ENCODE measurements at places on chromosomes 16 and 17.

DNA sequence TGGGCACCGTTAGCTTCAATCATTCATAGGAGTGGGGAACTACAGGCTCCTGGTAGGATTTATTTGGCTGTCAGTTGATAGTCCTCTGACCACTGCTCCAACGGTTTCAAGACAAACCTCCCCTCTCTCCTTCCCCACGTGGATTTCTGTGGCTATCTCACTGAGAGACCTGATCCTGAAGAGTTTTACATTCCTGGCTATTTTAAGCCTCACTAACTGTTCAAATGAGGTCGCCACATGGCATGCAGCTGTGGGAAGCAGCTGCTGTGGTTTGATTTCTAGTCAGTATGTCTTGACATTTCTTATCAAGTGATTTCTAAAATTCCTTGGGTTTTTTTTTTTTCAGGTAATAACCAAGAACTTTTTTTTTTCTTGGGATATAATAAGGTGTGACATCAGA is 38.3 kb downstream of the CDK5R1 start:
- no peak for DNase-seq

DNA sequence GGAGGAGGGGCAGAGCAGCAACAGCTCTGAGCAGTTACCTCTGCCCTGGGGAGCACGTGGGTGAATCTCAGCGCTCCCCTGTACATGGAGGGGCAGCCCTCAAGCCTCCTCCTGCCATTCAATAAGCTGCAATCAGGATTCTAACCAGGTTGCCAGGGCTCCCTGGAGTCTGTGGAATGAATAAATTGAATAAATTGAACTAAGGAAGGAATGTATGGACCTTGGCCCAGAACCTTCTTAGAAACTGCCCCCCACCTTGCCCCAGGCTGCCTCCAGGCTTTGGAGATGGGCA is 1.6 kb upstream of the CDH16 start:
- no peak for DNase-seq

- no peak for DNase-seq
Measured at GRCh38 chr16:47592232-47592631, 131.1 kb downstream of the PHKB start.

DNA sequence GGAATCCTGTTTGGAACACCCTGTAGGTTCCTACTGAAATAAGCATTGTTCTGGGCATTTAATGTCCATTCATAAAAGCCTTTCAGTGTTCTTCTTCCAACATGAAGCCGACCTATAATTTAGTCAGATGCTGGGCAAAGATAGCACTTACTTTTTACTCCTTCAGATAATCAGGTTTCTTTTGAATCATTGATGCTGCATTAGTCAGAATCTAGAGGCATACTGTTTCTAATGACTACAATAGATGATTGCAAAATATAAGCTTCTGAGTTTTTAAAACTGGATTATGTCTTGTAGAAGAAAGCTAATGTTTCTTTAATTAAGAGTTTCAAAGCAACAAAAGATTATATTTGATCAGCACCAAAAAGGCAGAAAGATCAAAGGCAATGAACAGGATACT is 16.0 kb downstream of the MMD start:
- no peak for DNase-seq

DNA sequence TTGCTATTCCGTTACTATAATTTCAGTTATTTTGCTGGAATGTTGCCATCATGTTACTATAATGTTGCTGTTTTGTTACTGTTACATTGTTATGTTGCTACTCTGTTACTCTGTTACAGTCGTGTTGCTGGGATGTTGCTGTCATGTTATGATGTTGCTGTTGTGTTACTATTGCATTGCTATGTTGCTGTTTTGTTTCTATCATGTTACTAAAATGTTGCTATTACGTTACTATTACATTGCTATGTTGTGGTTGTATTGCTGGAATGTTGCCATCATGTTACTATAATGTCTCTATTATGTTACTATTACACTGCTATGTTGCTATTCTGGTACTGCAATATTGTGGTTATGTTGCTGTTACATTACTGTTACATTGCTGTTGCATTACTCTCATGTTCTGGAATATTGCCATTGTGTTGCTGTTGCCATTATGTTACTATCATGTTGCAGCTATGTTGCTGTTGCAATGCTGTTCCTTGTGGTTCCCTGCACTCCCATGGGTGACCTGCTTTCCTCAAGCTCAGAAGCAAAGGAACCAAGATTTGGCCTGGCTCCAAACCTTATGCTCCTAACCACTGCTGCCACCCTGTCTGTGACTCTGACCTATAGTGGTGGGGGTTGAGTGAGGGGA is 64.4 kb downstream of the ABCC6 start:
- no peak for DNase-seq

DNA sequence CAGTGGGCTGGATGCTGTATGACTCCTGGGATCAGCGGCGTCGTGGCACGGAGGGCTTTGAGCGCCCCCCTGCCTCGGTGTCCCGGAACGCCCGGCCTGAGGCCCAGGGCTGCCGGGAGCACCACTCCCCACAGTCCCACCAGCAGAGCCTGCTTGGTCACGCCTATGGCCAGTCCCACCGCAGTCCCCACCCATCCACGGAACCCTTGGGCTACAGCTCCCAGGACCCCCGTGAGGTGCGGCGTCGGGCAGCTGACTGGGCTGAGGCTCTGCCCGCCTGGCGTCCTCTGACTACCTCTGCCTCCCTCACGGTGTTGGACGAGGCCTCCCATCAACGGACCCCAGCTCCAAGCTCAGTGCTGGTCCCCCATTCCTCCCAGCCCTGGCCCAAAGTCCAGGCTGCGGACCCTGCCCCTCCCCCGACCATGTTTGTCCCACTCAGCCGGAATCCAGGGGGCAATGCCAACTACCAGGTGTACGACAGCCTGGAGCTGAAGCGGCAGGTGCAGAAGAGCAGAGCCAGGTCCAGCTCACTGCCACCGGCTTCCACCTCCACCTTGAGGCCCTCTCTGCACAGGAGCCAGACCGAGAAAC is 1.6 kb downstream of the SPEM2 start:
- no peak for DNase-seq

GRCh38 chr17:12230481-12231354 is 210.0 kb downstream of the MAP2K4 start:
- no peak for DNase-seq

DNA sequence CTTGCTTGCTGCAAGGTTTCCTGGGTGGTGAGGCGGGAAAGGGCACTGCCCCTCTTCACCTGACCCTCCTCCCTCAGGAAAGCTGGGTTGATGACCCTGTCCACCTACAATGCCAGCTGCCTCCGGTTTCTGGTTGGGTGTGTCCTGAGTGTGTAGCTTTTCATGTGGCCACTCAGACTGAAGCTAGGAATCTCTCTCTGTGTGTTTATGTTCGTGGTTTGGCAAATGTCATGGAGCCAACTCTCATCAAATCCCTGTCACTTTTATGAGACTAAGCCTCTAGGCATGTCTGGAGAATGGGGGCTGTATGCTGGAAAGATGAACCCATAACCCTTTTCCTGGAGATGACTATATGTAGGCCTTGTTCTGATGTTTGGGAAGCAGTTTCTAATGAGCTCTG is 17.1 kb downstream of the PLEKHG4 start:
- DNase-seq, result no peak

DNA sequence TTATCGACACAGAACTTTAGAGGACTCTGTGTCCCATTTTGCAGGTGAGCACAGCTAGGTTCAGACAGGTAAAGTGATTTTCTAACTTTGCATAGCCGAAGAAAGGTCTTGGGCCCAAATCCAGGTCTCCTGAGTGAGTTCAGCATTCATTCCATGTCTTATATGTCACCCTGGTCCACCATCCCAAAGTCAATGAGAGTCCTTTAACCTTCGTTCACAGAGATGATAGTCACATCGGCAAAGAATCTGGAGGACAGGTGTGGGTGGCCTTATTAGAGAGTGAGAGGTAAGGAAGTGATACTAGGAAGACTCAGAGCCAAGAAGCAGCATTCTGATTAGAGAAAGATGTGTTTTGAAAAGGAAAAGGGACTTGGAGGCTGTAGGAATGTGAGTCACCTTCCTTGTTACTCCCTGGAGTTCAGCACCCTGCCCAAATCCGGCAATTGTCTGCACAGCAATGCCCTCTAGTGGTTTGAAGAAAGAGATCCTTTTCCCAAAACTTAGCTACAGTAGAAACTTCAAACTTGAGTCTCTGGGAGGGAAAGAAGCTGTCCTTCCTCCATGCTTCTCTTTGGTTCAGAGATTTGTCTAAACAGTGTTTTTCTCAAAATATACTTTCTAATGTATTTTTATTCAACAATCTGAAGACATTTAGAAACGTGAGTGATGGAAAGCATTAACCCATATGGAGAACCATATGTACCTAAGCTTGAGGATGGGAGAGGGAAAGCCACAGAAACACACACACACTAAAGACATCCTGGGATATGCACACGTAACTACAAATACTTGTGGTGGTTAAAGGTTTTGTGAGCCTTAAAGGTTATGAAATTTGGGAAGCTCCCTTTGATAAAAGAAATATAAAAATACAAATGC is 96.4 kb upstream of the SHISA6 start:
- peak; percentile 31 for DNase-seq

DNA sequence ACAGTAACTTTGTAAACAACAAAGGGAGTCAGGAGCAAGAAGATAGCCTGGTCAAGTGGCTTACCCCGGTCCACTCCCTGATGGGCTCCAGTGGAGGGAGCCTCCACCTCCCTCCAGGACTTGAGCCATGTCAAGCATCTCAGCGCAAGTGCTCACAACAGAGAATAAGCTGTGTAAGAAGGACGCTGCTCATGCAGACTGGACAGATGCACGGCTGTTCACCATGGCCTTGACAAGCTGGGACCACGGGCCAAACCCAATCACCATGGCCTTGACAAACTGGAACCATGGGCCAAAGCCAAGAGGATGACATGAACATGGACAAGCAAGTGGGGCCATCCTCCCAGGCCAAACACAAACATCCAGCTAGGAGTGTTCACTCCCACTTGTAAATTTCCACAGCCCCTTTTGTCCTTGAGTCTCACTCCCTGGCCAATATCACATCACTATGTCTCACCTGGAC is 3.4 kb upstream of the PITPNM3 start:
- DNase-seq, result no peak

- DNase-seq, result no peak
Measured at GRCh38 chr17:68562736-68563135, 38.4 kb downstream of the FAM20A start.

DNA sequence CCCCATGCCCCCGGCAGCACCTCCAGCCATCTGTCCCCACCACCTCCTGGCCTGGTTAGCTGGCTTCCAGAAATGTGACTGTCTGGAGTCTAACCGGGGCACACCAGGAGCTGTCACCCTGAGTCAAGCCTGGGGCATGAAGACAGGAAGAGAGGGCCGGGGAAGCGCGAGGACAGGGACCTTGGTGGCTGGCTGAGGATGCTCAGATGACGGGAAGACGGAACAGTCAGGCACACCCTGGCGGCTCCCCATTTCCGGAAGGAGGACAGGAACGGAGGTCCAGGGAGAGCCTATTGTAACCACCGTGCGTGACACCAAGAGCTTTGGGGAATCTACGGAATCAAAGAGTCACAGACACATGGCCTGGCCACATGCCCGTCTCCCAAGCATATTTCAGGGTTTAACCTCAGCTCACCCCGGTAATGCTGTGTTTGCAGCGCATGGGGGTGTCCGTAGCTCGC is 51.7 kb downstream of the SDK2 start:
- no peak for DNase-seq

- DNase-seq, result no peak
Measured at GRCh38 chr17:419073-419735, 66.6 kb upstream of the RPH3AL start.

- no peak for DNase-seq
Measured at GRCh38 chr16:10266809-10267208, 84.6 kb upstream of the GRIN2A start.

DNA sequence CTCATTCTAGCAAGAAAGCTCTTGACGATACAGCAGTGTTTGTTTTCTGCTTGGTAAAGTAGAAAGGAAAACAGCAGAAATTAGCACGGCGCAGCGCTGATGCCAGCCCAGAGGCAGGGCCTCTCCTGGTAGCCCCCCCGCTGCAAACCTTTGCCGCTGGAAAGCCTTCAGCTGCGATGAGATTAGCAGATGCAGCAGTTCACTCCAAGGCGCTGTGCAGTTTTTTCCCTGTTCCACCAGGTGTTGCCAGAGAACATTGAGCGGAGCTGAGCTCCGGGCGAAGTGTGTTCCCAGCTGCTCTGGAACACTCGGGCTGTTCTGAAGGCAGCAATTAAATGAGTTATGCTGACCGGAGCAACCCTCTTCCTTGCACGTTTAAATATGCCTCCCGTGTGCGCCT is 72.5 kb downstream of the RBFOX1 start:
- DNase-seq, result peak; percentile 10

GRCh38 chr17:75417054-75417580 is 11.6 kb upstream of the GRB2 start:
- no peak for DNase-seq

DNA sequence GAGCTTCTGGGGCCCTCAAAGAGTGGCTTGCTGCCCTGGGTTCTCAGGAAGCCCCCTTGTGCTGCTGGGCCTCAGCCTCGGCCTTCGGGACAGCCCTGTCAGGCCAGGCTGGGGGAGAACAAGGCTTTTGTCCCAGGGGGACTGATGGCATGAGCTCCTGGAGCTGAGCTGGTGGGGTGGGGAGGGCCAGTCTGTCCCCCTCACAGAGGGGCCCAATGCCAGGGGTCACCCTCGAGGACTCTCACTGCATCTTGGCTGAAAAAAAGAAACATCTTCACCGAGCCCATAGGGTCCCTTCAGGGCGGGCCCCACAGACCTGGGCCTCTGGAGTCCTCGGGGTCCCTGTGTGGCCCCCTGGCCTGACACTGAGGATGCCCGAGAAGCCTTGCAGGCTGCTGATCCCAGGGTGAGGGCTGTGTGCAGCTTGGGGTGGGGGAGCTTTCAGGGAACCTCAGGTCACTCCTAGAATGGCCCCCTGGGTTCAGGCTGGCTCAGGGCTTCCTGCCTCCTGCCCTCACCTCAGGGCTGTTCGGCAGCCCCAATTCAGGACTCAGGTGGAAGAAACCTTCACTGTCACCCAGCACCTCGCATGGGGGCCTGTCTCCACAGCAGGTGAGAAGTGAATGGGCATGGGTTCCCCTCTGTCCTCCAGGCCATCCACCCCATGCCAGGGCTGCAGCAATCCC is 90.5 kb downstream of the TNFRSF13B start:
- DNase-seq, result no peak

DNA sequence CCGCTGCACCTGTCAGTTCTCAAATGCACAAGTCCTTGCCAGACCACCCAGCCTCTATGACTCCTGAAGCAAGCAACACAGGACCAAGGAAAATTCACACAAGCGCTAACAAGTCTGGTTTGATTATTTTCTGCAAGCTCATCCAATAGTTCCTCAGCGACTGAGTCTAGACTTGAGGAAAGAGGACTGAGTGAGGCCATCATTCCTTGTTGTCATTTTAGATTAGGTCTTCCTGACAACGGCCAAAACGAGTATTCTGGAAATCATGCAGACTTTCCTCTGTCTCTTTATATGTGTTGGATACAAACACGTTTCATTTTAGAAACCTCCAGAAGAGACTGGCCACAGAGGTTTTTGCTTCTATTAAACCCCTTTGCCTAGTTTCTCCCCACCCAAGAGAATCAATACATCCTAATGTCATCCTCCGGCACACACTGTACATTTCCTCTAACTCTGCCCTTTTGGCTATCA is 561 bp downstream of the CCDC47 start:
- no peak for DNase-seq

- no peak for DNase-seq
Measured at GRCh38 chr16:72001180-72001874, 1.1 kb upstream of the PKD1L3 start.

- no peak for DNase-seq
Measured at GRCh38 chr16:68715471-68715870, 21.6 kb upstream of the CDH1 start.

GRCh38 chr16:12896562-12896961 is 4.8 kb upstream of the SHISA9 start:
- no peak for DNase-seq

- DNase-seq, result no peak
Measured at GRCh38 chr17:77354420-77354669, 213.6 kb downstream of the SEC14L1 start.

GRCh38 chr16:1034230-1035065 is 38.1 kb upstream of the SSTR5 start:
- DNase-seq, result no peak

All from NCI-H1105 (cell line).